NCI-H2107 (cell line): ENCODE measurements at places on chromosomes 16 and 17.
A peak's percentile ranks its signal among the peaks of the same experiment; 100 is the strongest.

DNA sequence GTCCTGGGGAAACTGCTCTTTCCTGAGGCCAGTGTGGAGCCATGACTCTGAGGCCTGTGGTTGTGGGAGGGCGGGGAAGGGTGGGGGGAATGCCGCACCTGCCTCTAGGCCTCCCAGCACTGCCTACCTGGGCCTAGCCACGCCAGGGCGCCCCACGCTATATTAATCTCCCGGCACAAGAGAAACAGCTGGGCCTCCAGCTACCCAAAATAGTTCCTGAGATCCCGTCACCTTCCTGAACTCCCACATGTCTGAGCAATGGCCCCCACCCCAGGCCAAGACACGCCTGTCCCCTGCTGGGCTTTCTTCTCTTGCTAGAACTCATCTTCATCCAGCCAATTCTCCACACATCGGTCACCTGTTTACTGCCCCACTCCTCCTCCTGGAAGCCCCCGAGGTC, 13.0 kb upstream of the MTSS2 start:
- DNase-seq, result no peak

DNA sequence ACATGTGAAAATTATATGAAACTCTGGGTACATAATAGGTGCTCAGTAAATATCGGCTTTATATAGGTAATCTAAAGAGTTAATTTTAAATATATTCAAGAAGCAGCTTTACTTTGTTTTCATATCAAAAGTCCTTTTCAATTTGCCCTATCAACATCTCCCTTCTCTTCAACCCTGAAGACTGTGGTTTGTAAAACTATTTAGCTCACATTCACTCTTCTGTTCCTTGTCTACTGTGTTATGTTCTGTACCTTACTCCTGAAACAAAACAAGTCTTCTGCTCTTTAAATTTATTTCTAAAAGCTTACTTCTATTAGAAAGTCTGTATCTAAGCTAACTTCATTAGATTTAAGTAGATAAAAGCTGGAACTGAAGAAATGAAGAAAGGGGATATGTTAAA, 301.7 kb upstream of the PMFBP1 start:
- no peak for DNase-seq

- peak; percentile 40 for DNase-seq
These were observed 5.1 kb upstream of the NME4 start for GRCh38 chr16:391885-392335.

- DNase-seq, result no peak
These were observed 59.0 kb downstream of the ELAC2 start for GRCh38 chr17:12958786-12959185.

DNA sequence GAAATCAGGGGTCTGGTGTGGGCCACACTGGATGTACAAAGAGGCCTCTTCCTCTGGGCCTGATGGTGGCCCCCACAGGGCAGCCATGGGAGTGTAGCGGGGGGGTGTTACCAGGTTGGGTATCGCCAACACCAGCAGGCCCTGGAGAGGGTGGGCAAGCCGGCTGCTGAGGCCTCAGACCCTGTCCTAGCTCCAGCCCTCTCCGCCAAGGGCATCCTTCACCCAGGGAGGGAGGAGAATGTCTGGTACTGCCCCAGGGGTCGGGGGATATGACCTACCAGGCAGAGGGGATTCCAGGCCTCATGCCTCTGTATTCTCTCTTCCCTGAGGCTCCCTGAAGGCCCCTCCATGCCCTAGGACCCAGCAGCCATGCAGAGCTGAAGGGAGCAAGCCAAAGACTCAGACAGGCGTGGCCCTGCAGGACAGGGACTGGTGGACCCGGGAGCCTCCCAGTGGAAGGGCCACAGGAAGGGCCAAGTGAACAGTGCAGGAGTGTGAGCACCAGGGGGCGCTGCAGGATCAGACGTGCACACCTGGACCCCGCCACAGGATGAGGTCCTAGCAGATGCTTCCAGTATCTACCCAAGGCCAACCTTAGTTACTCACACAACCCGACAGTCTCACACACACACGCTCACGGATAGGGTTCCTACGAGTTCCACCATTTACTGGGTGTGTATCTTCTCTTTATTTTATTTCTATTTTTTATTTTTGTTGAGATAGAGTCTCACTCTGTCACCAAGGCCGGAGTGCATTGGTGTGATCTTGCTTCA, 10.9 kb upstream of the CES4A start:
- peak; percentile 46 for DNase-seq

DNA sequence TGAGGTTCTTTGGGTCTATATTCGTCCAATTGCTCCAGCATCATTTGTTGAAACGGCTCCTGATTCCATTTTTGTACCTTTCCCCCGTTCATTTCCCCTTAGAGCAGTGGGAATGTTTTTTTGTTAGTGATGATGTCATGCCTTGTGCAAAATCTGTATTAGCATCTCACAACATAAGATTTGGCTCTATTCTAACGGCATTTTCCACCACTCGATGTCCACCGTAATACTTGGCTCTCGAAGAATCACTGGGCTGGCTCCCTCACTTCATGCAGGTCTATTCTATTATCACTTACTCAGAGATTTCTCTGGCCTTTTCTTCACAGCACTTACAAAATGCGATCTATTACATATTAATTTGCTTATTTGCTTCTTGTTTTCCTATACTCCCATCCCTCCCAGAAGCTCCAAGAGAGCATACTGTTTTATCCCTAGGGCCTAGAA, 571 bp upstream of the NME1 start:
- DNase-seq, result no peak

- DNase-seq, result no peak
These were observed 1422.6 kb upstream of the CDH8 start for GRCh38 chr16:63458846-63459245.

DNA sequence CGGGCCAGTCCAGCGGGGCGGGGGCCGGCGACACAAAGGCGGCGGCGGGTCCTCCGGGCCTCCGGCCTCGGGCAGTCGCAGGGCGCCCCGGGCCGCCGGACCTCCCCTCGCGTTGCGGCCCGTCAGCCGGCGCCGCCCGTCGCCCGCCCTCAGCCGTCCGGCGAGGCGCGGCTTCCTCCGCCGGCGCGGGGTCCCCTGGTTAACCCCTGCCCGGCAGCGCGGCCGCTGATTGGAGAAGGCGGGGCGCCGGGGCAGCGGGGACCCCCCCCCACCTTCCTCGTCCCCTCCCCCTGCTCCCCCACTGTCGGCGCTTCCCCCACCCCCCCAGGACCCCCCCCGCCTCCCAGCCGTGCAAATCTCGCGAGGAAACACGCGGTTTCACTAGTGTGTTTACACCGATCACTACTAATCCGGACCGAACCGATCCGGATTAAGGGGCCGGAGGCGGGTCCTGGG, at the start of gene TLK2:
Gene TLK2 (plus strand): TSS at position 402 of the 456 bp plus-strand sequence. CDS start 2,301 bp downstream, outside the sequence.
- DNase-seq, result peak; percentile 58

- DNase-seq, result no peak
These were observed 5.9 kb upstream of the CDIP1 start for GRCh38 chr16:4544473-4544872.

DNA sequence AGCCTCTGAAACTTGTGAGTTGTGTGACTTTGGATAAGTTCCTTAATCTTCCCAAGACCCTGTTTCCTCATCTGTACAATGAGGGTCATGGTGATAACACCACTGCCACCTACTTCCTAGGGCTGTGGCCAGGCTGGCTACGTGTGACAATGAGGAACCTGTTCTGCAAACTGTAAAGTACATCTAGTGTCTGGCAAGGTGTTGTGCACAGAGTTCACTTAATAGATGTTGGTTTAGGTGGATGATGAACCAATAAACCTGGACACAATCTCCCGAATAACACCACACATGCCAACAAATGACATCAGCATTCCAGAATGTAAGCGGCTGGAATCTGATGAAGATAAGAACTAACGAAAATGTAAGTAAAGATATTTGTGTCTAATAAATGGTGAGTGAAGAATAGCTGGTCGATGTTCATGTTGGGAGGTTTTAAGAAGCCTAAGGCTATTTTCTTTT, 82.3 kb downstream of the MARCHF10 start:
- no peak for DNase-seq

DNA sequence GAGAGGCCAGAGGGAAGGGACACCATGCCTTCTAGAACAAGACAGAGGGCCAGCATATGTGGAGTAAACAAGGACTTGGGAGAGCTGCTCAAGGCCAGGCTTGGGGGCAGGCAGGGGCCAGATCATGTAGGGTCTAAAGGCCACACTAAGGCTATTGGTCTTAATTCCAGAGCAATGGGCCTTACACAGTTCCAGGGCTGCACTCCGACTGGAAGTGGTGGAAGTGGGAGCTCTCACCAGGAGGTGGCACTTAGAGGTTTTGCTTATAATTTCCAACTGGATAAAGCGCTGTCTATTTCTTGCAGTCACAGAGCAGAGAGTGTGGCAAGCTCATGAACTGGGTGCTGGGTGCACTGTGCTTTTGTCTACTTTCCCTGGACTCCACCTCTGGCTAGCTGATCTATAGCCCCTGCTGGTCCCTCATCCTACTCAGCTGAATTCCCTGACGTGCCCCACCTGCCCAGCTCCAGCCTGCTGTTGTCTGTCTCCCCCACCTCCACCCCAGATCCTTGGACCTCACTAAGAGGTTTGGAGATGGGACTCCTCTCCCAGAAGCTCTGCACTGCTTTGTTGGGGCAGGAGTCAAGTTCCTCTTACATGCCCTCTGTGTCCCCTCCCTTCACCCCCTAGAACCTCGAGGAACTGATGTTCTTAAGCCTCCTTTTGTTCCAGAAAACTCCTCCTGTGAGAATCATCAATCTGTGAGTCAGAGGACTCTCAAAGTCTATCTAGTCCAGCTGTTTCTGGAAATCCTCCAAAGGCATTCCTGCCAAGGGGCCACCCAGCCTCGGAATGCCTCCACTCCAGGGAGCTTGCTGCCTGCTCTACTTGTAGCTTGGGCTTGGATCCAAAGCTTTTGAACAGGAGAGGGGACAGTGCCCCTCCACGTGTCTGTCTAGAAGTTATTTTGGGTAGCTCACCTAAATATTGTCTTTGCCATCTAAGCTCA, 48.1 kb upstream of the KSR1 start:
- DNase-seq, result no peak

GRCh38 chr17:34399725-34400124, 36.7 kb upstream of the CCL1 start:
- no peak for DNase-seq

DNA sequence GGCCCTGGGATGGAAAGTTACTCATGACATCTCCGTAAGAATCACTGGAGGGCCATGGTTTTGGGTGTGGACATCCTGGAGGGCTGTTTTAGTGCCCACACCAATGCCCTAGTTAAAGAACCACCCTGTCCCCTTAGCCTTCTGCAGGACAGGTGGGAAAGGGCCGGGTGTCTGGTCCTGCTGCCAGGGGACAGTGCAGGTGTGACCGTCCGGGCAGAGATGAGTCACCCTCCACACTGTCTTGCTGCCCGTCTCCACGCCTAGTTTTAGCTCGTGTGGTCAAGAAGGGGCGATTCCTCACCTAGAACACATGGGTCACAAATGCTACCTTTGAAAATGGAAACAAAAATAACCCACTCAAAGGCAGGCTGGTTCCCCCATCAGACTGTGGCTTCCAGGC, 17.0 kb downstream of the CEP295NL start:
- DNase-seq, result no peak

GRCh38 chr16:73997340-73997711, 299.3 kb upstream of the PSMD7 start:
- no peak for DNase-seq

DNA sequence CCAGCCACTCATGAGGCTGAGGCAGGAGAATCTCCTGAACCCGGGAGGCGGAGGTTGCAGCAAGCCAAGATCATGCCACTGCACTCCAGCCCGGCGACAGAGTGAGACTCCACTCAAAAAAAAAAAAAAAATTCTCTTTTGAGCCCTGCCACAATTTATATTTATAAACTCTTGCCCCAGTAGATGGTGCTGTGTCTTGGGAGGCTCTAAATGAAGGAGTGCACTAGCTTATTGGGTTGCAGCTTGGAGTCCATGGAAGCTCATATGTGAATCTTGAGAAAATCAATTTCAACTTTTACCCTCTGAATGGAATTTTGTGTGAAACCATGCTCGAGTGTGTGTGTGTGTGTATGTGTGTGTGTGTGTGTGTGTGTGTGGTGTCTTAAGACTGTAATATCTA, 420.1 kb downstream of the HS3ST4 start:
- no peak for DNase-seq

DNA sequence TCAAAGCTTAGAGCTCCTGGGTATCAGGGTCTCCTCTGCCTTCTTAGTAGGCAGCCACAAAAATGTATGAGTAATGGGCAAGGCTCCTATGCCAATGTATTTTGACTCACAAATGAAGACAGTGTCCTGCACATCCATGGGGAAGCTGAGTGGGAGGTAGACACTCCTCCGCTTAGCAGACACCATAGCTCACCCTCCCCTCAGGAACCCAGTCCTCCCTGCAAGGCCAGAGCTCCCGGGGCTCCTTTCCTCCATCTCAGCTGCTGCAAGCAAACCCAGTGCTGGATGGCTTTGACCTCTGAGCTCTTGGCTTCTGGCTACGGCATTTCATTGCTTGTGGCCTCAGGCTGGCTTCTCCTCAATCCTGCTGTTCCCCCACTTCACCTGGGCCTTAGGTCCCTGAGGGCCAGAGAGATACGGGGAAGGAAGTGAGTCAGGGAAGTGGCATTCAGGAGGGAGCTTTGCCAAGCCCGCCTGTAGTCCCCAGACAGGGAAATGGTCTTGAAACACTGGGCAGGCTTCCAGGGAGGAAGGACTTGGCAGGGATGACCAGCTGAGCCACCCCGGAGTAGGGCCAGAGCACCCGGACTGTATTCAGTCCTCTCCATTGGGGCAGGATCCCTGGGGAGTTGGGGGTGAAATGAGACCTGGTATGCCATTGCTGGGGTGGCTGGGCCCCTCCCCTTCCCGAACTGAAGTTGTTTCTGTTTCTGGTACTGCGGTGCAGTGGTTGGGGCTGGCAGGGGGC, 4.5 kb downstream of the ABCC3 start:
- DNase-seq, result no peak

GRCh38 chr17:42548070-42548837, 4.5 kb upstream of the HSD17B1 start:
- peak; percentile 64 for DNase-seq

GRCh38 chr16:53081032-53081424, 26.2 kb downstream of the CHD9 start:
- DNase-seq, result no peak

GRCh38 chr16:1466968-1467521, 7.8 kb downstream of the CLCN7 start:
- DNase-seq, result no peak

- no peak for DNase-seq
These were observed 37.3 kb downstream of the PLCG2 start for GRCh38 chr16:81816351-81816750.

GRCh38 chr17:40107522-40108174, 7.3 kb upstream of the NR1D1 start:
- no peak for DNase-seq

DNA sequence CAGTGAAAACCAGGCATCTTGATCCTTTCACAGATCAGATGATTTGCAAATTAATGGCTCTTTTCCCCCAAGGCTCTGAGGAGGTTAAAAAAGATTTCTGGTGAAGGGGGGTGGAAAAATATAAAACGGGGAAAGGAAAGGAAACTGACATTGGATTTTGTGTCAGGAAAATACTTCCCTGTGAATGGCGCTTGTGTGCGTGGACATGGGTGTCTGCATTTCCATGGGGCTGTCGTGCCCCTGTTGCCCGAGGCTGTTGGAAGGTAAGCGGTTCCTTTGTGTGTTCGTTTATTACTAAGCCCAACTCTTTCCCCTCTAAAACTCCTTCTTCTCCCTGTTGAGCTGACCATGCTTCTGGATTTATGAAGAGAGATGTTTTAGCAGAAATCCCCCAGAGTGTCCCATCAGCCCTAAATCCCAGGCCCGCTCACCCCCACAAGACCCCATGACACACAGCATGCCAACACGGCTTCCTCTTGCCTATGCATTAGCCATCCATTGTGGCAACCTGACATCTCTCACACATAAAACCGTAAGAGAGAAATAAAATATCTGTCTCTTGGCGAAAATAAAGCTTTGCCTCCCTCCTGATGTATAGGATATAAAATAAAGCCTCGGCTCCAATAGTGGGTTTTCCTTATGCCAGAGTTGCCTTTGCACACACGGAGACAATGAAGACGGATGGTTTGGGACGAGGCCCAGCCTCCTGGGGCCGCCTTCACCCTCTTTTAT, 7.3 kb upstream of the LHX1 start:
- no peak for DNase-seq
